Stimulated activated CD8-positive, alpha-beta memory T cell treated with anti-CD3 and anti-CD28 coated beads, Interleukin-12 subunit alpha, Interleukin-12 subunit beta, amount 100 ng/mL, for 1 hour (primary cell): ENCODE measurements at places on chromosomes 6 and 20.

GRCh38 chr6:90173262-90173925 lies 123.2 kb downstream of the BACH2 start:
- DNase-seq, result no peak

GRCh38 chr20:8414586-8415274 lies 282.7 kb downstream of the PLCB1 start:
- no peak for DNase-seq

DNA sequence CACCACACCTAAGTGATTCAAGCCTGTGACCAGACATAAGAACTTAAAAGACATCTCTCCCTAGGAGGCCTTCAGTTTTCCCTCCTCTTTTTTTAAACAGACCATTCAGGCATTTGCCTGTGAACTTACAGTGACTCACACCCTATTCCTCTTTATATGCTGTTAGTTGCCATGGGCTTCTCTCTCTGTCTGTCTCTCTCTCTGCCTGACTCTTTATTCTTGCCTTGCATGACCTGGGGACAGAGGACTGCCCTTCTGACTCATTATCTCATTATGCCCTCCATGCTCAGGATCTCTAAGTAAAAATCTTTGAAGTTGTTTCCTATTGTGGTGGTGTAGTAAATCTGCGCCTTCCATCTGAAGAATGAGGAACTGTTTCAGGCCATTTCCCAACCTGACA lies 442.2 kb upstream of the MAN1A1 start:
- no peak for DNase-seq

GRCh38 chr6:112764377-112764776 lies 417.2 kb downstream of the RFPL4B start:
- no peak for DNase-seq

- peak; percentile 4 for DNase-seq
Observed at GRCh38 chr6:122400121-122400450, 634 bp downstream of the HSF2 start.

DNA sequence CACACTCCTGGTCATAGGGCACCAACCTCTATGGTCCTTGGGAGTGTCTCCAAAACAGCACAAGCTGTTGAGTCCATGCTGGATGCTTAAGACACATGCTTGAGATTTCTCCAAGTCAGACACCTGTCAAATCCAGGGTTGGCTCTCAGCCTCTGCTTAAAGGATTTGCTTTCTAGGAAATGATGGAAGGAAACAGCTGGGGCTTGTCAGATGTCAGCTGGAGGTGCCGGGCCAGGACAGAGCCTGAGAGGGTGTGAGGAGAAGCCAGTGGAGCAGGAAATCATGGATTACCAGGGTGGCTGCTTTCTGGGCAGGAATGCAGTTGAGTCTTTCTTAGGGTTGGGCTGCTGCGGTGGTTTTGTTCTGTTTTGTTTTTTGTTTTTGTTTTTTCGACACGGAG lies 83.0 kb upstream of the FAM184A start:
- DNase-seq, result no peak

GRCh38 chr20:38730989-38731737 lies 6.9 kb downstream of the SLC32A1 start:
- peak; percentile 63 for DNase-seq

DNA sequence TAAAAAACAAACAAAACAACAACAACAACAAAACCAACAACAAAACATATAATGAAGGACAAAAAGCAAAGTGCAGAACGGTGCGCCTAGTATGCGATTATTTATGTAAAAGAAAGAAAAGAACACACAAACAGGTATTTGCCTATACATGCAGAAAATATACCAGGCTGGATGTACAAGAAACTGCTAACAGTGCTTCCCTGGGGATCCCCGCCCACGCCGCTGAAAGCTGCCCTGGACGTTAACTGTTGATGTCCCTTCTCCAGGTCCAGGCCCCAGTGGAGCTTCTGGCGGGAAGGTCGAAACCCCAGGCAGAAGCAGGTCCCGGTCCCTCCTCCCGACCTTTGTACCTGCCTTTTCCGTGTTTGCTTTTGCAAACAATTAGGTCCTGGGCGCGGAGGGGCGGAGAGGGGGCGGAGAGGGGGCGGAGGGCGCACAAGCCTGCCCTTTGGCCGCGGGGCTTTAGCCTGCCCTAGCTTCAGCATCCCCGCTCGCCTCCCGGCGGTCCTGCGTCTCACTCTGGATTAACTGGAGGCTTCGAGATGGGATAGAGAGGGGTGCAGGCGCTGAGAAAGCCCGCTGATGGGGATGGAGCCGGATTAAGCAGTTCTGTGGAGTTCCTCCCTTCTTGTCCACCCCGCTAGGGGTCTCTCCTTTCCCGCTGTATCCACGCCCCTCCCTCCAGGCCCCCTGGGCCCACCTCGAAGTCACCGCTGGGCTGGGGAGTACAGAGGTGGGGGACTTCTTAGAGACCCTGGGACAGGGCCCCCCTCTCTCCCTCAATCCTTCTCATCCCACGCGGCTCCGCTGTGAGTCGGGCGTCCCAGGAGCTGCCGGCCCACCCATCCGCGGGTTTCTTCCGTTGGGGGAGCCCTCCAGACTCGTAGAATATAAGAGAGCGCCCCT lies 8.2 kb upstream of the AHCY start:
- no peak for DNase-seq

DNA sequence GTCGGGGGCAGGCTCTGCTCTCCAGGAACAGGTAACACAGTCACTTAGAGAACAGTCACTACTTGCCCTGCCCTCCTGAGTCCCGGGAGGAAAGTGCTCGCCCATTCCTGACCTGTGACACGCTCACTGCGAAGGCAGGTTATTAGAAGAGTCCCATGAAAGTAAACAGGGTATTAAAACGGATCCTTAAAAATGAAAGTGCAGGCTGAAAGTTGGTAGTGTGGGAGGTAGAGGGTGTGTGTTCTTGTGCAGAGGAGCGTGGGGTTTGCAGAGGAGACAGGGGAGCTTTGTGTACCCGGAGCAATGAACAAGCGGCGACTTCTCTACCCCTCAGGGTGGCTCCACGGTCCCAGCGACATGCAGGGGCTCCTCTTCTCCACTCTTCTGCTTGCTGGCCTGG lies at the start of gene CCN6:
CCN6 (plus strand) TSS at position 104 of the 400 bp plus-strand sequence; CDS start at position 358, 254 bp downstream.
- no peak for DNase-seq

DNA sequence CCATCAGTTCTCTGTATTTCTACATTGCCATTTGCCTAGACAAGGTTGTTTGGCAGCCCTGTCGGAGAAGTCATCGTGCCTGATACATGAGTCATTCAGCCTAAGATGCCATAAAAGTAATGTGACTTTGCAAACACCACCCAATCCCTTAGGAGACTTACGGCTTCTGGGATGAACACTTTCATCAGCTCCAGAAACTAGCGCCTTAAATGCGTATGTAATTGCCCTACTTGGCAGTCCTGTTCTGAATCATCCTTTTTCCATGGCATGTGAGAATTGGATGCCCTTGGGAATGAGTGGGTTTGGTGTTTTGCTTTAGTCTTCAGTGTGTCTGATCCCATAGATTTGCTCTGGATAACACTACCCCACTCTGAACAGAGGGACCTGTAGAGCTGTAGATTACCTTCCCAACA lies 158.5 kb downstream of the SASH1 start:
- DNase-seq, result no peak

DNA sequence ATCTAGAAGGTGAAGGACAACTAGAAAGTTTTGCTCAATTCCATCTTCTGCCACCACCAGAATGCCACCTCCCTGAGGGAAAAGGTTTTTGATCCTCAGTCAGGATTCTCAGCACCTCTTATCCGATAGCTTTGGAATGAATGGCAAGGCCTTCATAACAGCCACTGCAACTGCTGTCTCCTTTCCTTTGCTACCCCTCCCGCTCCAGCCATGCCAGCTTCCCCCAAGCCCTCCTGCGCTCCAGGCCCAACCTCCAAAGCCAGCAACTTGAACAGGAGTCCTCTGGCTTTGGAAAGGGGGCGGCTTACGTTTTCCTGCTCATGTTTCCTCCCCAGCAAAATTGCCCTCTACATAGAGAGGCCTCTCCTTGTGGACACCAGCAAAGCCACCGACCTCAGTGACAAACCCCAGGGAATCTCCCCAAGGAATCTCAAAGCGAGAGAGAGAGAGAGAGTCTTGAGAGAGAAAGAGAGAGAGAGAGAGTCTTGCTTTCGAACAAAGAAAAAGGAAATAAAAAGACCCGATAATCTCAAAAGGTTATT lies 420 bp upstream of the BTN2A1 start:
- no peak for DNase-seq

DNA sequence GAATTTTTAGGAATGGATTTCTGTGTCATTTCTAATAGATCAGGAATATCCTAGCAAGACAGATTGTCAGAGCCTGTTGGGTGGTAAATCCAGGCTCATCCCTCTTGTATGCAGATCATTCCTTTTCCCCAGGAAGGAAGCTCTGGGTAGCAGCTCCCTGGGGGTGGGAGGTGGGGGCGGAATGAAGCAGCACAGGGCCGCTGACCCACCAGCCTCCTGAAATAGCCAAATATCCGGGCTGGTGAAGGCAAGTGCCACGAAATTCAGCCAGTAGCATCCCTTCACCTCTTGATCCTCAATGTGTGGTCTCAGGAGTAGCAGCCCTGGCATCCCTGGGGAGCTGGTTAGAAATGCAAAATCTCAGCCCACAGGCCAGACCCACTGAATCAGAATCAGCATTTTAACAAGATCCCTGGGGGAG lies 256.9 kb downstream of the LRFN2 start:
- no peak for DNase-seq

DNA sequence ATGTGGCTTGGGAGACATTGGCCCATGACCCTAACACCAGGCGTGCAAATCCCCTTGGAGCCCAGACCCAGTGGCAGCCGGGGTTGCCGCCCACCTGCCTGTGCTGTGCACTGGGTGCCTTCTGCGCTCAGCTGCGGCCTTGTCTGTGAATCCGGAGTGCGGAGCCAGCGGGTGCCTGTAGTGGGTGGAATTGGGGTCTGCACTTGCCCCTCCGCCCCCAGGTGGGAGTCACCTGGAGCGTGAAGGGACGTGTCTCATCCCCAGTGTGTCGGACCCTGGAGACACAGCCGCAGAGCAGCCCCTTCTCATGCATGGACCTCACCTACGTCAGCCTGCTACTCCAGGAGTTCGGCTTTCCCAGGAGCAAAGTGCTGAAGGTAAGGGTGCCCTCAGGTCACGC lies 22.9 kb upstream of the PYGB start:
- no peak for DNase-seq

DNA sequence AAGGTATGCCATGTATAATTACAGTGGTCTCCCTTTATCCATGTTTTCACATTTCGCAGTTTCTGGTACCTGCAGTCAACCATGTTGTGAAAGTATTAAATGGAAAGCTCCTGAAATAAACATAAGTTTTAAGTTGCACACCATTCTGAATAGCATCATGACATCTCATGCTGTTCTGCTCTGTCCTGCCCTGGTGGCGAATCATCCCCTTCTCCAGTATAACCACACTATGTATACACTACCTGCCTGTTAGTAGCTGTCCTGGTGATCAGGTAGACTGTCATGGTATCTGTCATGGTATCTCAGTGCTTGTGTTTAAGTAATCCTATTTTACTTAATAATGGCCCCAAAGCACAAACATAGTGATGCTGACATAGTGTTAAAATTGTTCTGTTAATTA lies 97.1 kb downstream of the ZFAND3 start:
- DNase-seq, result no peak

GRCh38 chr6:20092071-20092566 lies 120.2 kb downstream of the MBOAT1 start:
- DNase-seq, result no peak

DNA sequence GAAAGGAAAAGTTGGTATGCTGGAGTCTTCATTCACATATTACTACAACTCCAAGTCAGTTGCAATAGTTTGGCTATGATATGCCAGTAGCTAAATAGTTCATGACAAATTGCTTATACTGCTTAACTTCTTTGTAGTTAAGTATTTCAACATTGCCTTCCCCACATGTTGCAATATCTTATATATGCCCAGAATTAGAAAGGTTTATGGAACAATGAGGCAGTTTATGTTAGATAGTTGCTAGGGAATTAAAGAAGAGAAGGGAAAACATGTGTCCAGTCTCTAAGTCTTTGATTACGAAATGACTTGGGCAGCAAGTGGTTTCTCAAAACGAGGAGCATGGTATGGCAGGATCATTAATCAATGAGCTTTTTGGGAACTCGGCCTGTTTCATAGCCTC lies 145.8 kb downstream of the PLCB4 start:
- DNase-seq, result no peak

- DNase-seq, result no peak
Observed at GRCh38 chr20:52766645-52767435, 205.3 kb upstream of the TSHZ2 start.

- DNase-seq, result no peak
Observed at GRCh38 chr20:3051385-3052019, 5.7 kb downstream of the MRPS26 start.

- peak; percentile 60 for DNase-seq
Observed at GRCh38 chr20:5056801-5057599, 55.7 kb upstream of the SLC23A2 start.

- DNase-seq, result no peak
Observed at GRCh38 chr6:37242429-37243052, 15.0 kb upstream of the TBC1D22B start.

DNA sequence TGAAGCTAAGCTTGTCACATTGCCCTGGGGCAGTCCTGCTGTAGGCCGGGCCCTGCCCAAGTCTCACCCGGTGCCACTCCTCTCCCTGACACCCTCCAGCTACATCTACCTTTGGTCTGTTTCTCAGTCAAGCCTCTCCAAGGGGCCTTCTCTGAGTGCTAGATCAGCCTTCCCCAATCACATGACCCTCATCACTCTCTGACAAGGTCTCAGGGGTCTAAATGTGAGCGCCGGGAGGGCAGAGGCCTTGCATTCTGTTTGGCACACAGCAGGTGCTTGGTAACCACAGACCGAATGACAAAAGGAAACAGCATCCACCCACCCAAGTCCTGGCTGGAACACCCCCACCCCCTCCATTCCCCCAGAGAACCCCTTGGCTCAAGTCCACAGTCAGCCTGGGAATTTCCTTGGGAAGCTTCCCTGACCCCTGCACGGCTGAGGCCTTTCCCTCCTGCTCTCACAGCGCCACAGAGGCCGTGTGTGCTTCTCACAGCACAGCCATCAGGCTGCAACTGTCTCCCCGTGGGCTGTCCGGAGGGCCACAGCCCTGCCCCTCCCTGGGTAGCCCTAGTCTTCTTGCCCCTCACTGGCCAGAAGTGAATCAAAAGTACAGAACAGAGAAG lies 32.9 kb downstream of the PKIG start:
- DNase-seq, result no peak

- DNase-seq, result no peak
Observed at GRCh38 chr6:4603856-4604369, 172.3 kb upstream of the CDYL start.

DNA sequence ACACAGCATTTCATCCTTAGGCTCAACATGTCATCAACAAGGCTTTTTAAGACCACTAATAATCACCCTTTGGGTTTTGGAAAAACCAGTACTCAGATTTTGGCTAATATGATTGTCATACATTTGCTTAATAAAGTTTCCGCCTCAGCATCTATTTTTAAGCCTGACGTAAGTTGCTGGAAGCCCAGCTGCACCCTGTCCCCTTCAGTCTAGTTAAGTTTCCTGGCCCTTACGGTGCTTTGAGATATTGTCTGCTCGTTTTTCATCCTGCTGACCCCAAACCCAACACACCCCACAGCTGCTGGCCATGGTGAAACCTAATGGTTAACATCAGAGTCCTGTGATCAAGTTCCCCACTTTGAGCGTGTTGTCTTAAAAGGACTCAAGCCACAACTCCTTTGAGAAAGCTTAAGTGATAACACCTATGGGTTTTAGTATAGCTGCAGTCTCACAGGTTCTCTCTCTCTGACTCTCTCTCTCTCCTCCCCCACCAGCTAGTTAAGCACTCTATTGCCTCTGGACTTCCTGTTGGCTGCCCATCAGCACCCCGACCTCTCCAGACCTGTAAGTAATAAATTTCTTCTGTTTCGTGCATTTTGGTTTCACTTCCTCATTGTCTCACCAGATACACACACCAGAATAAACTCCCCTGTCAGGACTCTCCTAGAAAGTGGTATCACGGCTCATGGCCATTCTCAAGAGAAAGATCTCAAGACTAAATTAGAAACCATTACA lies 802.0 kb downstream of the C6orf118 start:
- no peak for DNase-seq
